ENCODE measurements at places on chromosomes 3 and 15.

GRCh38 chr3:105731686-105732085 lies 137.1 kb downstream of the CBLB start:
- DNase-seq, result no peak

- no peak for DNase-seq
Measured at GRCh38 chr3:123143669-123144411, 57.9 kb upstream of the SEC22A start.

DNA sequence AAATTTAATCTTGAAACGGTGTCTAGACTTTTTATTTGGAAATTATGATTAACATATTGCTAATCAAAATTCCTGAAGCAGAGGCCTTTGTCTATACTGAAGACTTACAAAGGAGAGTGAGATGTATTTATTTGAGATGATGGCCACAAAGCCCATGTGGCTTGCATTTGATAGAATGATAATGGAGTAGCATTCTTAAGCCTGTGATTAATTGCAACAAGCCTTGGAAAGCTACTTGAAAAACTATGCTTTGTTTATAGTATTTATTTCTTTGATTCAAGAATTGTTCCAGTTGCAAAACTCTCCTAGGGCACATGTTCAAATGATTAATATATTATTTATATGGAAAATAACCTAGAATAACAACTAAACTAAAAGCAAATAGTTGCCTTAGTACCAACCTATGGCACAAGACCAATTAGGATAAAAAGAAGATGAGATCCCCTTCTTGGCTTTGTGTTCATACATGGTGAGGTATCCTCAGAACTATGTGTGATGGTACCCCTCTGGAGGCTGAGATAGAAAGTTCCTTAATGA lies 244.1 kb upstream of the TBL1XR1 start:
- no peak for DNase-seq

GRCh38 chr15:77636209-77636608 lies 3.5 kb upstream of the LINGO1 start:
- no peak for DNase-seq

- no peak for DNase-seq
Measured at GRCh38 chr15:101240358-101240757, 11.5 kb downstream of the CHSY1 start.

DNA sequence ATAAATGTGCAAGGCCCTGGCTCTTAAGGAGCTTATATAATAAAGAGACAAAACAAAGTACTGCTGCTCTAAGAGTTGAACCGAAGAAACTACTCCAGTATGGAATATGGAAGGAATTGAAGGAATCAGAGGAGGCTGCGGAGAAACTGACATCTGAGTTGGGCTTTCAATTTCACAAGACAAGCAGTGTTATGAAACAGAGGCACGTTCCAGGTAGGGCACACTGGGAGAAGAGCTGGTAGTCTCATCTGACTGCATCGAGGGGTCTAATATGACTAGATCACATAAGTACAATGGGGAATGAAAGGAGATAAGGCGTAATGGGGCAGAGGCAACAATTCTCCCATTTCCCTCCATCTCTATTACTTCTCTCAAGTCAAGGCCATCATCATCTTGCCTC lies 68.3 kb upstream of the CDAN1 start:
- DNase-seq, result no peak

GRCh38 chr15:73570355-73571032 lies 62.7 kb downstream of the NPTN start:
- no peak for DNase-seq

DNA sequence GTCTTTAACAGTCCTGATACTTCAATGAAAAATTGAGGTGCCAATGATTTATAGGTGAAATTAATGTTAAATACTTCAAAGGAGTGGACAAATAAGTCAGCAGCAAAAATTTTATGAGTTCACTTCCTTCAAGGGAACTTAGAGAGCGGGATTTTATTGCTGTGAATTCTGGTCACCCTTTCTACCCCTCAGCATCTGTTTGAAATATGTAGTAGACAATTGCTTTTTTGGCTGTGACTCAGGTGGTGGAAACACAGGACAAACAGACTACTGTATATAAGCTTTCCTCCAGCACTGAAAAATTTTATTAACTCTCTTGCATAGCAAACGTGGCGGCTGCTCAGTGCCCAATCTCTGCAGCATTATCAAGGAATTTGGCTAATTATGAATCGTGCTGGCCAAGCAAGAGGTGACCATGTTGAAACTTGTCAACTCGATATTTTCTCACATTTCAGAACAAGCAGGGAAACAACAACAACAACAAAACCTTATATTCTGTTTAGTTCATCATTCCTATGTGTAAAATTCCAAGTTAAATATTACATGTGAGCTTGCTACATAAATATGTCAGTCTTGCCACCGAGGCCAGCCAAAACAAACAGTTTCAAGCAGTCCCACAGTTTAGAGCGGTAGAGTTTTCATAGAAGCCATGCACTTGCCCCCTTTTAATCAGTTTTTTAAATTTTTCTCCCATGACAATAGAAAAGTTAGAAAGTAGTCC lies 420.2 kb downstream of the FOXP1 start:
- no peak for DNase-seq

GRCh38 chr3:183449791-183450190 lies 21.4 kb upstream of the MCF2L2 start:
- DNase-seq, result no peak

GRCh38 chr3:100537646-100538338 lies 45.4 kb downstream of the TMEM45A start:
- DNase-seq, result no peak

GRCh38 chr3:45635475-45636256 lies 41.1 kb downstream of the LIMD1 start:
- no peak for DNase-seq

GRCh38 chr3:29609328-29609811 lies 328.5 kb downstream of the RBMS3 start:
- DNase-seq, result no peak

GRCh38 chr15:88982304-88982945 lies 69.2 kb upstream of the MFGE8 start:
- no peak for DNase-seq

GRCh38 chr3:119858957-119859356 lies 77.1 kb downstream of the NR1I2 start:
- no peak for DNase-seq

DNA sequence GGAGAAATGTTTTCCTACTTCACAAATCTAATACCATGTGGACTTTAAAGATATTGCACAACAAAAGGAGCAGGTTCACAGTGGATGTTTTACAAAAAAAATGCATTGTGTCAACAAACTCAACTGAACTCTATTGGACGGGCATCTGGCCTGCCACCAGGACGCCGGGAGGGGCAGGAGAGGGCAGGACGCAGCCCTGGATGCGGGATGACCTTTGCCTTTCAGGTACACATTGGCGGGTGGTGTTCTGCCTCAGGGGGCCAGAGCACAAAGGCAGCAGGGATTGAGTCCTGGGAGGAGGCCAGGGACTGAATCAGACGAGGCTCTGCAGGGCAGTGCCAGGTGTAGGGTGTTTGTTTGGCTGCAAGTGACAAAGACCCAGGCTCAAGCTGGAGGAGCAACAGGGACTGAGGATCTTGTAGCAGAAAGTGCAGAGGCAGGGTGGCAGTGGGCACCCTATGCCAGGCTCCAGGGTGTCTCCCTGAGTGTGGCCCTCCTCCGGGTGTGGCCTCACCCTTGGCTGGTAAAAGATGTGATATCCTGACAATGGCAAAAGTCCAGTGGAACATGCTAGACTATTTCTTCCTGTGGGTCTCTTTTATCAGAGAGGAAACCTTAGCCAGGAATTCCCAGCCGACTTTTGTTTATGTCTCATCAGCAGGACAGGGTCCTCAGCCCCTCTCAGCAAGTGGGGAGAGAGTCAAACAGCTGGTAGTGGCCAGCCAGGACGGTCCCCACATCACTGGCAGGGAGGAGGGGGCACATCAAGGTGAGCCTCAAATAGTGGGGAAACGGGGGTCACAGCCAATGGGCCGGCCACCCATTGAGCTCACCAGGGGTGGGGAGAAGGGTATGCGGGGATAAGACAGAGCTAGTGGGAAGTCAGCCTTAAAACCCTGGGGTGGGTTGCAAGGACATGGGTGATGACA lies 29.7 kb upstream of the KLF13 start:
- DNase-seq, result no peak

- no peak for DNase-seq
Measured at GRCh38 chr15:32855942-32856341, 138.1 kb downstream of the GREM1 start.

- no peak for DNase-seq
Measured at GRCh38 chr3:13111873-13112520, 38.8 kb upstream of the IQSEC1 start.

- DNase-seq, result no peak
Measured at GRCh38 chr15:85518979-85519761, 138.8 kb downstream of the AKAP13 start.
